ENCODE measurements at places on chromosomes 7 and 10.
A peak's percentile ranks its signal among the peaks of the same experiment; 100 is the strongest.

GRCh38 chr10:94357193-94357592 lies 5.5 kb downstream of the NOC3L start:
- DNase-seq, result no peak

DNA sequence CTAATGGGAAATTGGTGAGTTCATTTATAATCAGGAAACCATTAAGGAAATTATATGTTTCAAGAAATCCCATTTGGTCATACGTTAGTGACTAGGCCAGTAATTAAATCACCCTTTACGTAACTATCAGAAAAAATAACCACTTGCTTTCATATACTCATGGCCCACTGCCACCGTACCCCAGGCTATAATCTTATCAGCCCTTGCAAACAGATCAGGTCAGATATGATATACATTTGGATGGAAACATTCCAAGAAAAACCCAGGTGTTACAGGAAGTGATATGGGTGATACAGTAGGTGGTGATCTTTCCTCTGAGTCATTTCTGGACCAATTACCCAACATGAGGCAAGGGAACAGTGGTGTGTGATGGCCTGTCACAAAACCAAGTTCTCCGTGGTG lies 481.0 kb upstream of the SEMA3A start:
- DNase-seq, result no peak

GRCh38 chr7:112161253-112162141 lies 44.7 kb downstream of the DOCK4 start:
- DNase-seq, result no peak

DNA sequence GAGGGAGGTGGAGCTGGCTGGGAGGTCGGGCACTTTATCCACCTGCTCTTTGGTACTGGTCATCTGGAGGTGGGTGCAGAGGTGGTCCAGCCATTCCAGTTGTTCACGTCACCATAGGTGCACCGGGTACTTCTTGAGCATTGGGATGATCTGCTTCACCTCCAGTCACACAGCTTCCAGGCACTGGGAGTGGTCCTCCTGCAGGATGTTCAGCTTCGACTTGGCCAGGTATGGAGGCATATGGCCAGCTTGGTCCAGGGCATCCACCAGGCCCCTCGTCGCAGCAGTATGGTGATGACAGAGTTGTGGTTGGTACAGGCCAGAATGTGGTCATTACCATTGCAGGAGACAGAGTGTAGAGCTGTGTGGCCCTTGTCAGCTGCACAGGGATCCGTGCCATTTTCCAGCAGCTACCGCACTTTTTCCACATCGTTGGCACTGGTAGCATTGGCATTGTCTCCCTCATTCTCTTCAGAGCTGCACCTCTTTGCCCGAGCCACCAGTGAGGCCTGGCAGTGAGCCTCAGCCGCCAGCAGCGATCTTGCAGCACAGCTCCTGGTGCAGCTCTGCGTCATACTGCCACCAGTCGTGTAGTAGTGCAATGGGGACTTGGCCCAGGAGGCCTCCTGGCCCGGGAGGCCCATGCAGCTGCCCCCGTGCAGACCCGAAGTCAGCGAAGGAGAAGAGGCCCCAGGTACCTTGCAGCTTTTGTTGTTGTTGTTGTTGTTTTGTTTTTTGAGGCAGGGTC lies 150.9 kb downstream of the ZNF22 start:
- DNase-seq, result no peak

GRCh38 chr10:123323884-123324283 lies 169.7 kb downstream of the BUB3 start:
- no peak for DNase-seq

DNA sequence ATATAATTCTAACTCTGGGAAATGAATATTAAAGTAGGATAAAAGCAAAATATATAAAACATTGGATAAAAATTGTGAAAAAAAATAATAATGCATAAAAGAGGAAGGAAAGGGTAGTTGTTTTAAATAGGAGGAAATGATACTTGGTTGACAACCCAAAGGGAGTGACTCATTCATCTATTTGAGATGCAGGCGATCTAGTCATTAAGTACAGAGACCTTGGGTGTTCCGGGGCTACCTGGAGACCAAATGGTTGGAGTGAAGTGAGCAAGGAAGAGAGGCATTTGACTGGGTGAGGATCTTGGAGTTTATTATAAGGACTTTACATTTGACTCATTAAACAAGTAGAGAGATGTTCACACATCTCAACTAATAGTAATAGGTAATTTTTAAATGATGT lies 111.0 kb downstream of the LRRTM3 start:
- DNase-seq, result no peak

DNA sequence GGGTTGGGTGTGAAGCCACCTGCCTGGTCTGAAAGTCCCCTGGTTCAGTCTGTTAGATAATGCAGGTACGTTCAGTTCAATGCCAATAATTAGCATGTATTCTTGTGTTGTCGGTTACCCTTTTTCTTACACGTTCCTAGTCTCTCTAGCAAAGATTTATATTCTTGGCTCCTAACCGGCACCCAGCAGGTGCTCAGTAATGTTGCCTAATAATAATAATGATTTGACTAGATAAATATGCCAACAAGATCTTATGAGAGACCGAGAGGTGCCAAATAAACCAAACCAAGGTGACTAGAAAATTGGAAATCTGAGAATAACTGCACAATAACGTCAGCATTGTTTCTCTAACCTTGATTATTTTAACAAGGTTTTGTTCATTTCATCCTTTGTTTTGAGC lies 1.1 kb upstream of the SMIM30 start:
- DNase-seq, result no peak

DNA sequence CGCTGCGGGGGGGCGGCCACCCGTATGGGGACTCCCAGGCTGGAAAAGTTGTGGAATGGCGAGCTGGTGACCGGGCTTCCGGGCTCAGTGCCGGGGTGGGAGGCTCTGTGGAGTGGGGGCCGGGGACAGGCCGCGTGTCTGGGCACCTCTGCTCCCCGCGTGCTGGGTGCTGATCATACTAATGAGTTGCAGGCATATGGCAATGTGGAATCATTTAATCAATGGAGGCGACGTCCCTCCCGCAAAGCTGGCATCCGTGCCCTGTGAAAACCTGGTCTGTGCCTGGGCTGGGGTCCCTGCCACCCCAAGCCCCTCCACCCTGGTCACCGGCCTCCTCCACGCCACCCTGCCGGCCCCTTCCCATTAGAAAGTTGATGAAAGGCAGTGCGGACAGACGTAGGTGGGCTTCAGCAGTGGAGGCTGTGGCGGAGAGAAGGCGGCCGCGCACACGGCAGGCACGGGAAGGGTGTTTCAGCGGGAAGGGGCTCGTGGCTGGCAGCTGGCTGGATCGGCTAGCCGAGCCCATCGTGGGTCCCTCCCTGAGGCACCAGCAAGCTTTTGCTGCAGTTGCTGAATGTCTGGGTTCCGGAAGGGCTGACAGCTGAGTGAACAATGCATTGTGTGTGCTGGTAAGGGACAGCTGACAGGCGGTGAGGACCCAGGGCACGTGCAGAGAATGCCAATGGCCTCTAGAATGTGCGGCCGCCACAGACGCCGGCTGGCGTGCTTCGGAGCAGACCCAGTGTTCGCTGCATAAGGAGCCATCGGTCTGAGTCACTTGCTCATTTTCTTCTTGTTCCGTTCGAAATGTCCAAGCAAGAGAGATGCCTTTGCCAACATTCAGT lies 1.5 kb downstream of the ADGRA1 start:
- DNase-seq, result no peak

GRCh38 chr7:25196132-25196896 lies 32.0 kb downstream of the NPVF start:
- no peak for DNase-seq

GRCh38 chr7:50393547-50394252 lies 56.5 kb downstream of the FIGNL1 start:
- no peak for DNase-seq

DNA sequence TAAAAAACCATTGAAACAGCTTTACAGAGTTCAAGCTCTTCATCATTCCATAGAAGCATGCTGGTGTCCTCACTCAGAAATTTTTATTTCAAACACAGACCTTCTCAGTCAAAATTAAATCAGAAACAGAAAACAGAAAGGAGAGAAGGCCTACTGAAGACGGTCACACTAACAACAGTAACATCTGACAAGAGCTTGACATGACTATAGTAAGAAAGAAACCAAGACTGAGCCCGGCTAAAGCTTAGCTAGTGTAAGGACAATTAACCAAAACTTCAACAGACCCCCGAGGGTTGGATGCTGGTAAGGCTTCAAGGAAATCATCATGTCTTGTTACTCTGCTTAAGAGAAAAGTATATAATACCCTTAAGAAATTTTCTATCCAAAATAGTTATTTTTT lies 38.6 kb downstream of the MTPN start:
- no peak for DNase-seq

GRCh38 chr10:108685863-108686531 lies 1237.3 kb downstream of the XPNPEP1 start:
- no peak for DNase-seq

DNA sequence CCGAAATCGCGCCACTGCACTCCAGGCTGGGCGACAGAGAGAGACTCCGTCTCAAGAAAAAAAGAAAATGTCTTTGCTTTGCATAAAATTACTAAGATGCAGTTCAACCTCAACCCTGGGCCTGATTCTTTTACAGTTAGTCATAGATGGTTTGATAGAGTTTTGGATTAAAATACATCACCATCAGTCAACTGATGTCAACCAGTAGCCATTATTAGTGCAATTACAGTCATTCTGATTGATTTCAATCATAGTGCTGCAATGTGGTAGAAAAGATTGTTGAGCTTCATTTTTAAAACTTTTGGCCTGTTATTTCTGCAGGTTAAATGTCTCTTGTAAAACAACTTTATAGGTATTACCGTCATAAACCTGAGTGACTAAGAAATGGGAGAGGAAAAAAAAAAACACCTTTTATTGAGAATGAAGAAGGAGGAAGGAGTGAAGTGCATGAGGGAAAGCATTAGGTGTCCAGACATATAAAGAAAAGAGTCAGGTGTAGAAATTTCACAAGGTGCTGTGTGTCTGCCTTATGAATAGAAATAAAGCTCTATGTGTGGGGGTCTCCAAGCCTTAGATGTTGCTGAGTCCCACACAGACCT lies 150.6 kb downstream of the TRIL start:
- no peak for DNase-seq

DNA sequence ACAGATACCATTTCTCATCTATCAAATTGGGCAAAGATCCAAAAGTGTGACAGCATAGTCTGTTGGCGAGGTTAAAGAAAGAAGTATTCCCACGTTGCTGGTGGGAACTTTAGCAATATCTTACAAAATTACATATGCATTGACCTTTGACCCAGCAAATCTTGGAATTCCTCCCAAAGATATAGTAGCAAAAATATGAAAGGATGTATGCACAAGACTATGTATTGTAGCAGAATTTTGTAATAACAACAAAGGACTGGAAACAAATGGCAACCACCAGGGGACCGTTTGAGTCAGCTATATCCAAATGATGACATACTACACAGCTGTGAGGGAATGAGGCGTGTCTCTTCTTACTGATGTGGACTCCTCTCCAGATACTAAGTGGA lies 50.2 kb downstream of the KCNH2 start:
- DNase-seq, result no peak

DNA sequence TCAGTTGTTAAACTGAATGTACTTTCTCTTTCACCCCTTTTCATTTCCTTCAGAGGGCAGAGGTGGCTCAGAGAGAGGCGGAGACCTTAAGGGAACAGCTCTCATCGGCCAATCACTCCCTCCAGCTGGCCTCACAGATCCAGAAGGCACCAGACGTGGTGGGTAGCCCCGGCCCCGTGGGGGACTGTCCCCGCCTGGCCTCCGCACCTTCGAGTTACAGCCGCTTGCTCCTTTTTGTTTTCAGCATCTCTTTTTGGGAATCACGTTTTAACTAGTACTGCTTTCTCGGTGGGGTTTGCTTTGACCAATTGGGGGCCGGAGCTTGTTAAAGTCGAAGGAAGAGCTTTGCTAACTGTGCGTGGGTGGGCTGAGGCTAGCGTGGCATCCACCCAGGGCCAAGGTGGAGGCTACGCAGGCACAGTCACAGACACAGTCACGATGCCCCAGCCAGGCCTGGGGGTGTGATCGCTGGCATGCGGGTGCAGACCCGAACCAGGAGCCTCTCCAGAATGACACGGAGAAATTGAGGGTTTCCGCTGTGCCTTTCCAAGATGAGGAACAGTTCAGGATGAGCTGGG lies 116.2 kb upstream of the SH2B2 start:
- DNase-seq, result no peak

GRCh38 chr10:114380060-114380459 lies 24.2 kb downstream of the AFAP1L2 start:
- DNase-seq, result no peak

- peak; percentile 40 for DNase-seq
Observed at GRCh38 chr7:128954830-128955802, 17.4 kb downstream of the IRF5 start.

- no peak for DNase-seq
Observed at GRCh38 chr7:90660100-90660499, 64.0 kb downstream of the CDK14 start.

DNA sequence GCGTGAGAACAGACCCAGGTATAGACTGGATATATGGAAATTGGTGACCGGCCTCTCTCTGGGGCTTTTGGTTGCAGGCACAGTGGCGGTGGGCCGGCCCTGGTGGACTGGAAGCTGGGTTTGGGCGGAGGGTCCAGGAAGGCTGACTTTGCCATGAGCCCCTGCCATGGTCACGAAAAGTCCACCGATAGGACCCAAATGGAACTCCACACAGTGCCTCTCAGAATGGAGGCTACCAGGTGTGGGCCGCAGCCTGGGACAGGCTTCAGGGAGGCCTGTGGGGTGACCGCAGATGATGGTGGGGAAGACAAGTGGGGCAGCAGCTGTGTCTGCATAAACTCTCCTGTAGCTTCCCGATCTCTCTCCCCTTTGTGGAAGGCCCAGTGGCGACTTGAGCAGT lies 123.2 kb downstream of the DNAJB6 start:
- DNase-seq, result no peak

- peak; percentile 45 for DNase-seq
Observed at GRCh38 chr10:34655286-34656170, 159.6 kb downstream of the PARD3 start.

- DNase-seq, result no peak
Observed at GRCh38 chr10:112338957-112339356, 35.0 kb upstream of the ACSL5 start.

- DNase-seq, result no peak
Observed at GRCh38 chr7:77823787-77824186, 25.2 kb downstream of the PHTF2 start.

DNA sequence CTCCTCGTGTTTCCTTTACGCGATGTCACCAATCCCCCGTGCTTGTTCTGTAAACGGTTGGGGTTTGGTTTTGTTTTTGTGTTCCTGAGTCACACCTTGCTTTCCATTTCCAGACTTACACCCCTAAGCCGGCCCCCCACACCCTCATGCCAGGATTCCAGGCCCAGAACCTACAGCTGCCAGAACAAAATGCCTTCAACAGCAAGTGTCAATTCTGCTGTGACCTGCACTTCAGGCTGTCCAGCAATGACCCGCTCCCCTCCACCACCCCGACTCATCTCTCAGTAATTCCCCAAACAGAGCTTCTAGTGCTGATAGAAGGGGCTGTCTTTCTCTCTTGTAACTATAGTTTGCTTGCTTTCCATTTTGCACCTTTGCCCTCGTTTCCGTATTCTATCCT lies 722.1 kb upstream of the CELF2 start:
- no peak for DNase-seq

GRCh38 chr7:85215098-85215497 lies 28.2 kb upstream of the SEMA3D start:
- no peak for DNase-seq

- DNase-seq, result no peak
Observed at GRCh38 chr7:5557920-5558401, 134.3 kb upstream of the TNRC18 start.

Data from AG09309 (cell line).